ENCODE measurements at places on chromosomes 7 and 10.

- DNase-seq: no peak
Measured at GRCh38 chr7:22640269-22640668, 86.7 kb upstream of the IL6 start.

DNA sequence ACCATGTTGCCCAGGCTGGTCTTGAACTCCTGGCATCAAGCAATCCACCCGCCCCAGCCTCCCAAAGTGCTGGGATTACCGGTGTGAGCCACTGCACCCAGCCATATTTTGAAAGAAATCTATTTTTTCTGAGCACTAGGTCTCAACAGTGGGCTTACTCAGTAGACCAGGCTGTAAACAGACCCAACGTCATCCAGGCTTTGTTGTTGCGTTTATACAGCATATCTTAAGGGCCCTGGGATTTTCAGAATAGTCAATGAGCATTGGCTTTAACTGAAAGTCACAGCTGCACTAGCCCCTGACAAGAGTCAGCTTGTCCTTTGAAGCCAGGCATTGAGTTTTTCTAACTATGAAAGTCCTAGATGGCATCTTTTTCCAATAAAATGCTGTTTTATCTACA lies 49.8 kb downstream of the STK17A start:
- no peak for DNase-seq

GRCh38 chr10:5497948-5498730 lies 1.2 kb downstream of the CALML5 start:
- no peak for DNase-seq

DNA sequence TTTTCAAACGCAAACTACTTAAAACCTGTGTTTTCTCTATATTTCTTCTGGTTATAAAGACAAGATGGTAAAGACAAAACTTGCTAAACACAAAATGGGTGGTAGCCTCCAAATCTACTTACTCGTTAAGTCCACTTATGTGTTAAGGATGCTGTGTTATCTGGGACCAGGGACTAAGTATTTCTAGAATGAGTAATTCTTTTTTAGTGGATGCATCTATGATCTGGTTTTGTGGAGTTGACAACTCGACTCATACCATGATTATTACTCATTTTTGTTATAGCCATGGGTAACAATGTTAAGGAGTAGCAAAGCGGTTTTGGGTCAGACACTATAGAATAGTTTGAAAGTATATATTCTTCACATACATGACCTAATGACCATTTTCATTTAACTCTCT lies 239.5 kb upstream of the FOXP2 start:
- DNase-seq: no peak

DNA sequence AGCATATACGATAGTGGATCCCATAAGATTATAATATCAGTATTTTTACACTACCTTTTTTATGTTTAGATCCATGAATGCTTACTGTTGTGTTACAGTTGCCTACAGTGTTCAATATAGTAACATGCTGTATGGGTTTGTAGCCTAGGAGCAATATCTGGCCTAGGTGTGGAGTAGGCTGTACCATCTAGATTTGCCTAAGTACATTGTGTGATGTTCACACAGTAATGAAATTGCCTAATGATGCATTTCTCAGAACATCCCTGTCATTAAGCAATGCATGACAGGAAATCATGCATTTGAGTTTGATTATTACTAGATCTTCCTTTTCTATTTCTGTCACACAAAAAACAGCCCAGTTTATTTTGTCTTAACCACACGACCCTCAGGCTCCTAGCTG lies 14.5 kb downstream of the CBX3 start:
- no peak for DNase-seq

GRCh38 chr10:27714349-27714748 lies 31.3 kb downstream of the MKX start:
- no peak for DNase-seq

GRCh38 chr7:138154661-138155060 lies 78.4 kb downstream of the AKR1D1 start:
- no peak for DNase-seq

DNA sequence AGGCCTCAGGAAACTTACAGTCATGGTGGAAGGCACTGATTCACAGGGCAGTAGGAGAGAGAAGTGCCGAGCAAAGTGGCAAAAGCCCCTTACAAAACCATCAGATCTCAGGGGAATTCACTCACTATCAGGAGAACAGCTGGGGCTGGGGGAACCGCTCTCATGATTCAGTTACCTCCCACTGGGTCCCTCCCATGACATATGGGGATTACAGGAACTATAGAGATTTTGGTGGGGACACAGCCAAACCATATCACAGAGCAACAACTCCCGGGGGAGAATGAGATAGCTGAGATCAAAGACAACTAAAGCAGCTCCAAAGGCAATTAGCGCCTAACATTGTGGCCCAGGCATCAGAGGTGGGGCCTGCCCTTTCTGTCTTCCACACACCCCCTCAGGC lies 85.4 kb upstream of the VOPP1 start:
- DNase-seq: peak; percentile 84

DNA sequence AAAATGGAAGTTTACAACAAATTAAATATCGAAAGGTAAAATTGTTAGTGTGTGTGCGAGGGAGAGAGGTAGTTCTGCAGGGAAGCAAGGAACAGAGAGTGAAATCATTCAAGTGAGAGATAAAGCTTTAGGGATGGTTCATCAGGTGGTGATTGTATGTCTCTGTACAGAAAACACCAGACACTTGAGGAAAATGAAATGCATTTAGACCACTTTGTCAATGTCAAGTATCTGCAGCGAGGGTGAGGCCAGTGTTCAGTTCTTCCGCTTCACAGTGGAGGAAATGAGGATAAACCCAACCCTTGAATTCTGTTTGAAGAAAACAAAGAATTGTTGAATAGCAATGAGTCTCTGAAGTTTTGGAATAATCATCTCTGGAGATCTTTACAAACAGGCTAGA lies 14.4 kb upstream of the ITGB1 start:
- DNase-seq: no peak

- DNase-seq: no peak
Measured at GRCh38 chr10:48681740-48682139, 2.9 kb upstream of the WDFY4 start.

DNA sequence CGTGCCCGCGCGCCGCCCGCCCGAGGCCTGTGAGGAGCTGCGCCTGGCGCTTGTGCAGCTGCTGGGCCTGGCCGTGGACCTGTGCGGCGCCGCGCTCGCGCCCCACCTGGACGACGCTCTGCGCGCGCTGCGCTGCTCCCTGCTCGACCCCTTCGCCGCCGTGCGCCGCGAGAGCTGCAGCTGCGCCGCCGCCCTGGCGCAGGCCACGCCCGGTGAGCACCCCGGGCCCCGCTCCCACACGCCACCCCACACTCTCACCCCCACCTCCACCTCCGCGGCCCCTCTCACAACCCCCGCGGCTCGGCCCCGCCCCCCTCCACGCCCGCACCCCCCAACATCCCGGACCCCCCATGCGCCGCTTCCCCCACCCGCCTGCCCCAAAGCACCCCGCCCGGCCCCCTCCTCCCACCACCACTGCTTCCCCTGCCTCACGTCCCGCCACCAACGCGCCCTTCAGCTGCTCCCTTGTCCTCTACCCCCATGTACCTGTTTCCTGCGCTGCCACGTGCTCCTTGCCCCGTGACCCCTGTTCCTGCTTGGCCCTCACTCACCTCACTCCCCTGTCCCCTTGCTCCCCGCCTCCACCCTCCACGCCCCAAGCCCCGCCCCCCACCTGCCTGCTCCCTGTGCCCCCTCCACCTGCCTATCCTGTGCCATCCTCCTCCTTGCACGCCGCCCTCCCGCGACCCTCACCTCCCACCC lies at the start of gene PRKAR1B:
TSS of gene PRKAR1B (minus strand) at position 178 of the 702 bp plus-strand sequence. CDS start 15,776 bp downstream, outside the sequence.
- DNase-seq: no peak

GRCh38 chr10:126336801-126337200 lies 51.5 kb downstream of the ADAM12 start:
- DNase-seq: no peak

- peak; percentile 39 for DNase-seq
Measured at GRCh38 chr7:107045195-107045960, 873 bp downstream of the PRKAR2B start.

DNA sequence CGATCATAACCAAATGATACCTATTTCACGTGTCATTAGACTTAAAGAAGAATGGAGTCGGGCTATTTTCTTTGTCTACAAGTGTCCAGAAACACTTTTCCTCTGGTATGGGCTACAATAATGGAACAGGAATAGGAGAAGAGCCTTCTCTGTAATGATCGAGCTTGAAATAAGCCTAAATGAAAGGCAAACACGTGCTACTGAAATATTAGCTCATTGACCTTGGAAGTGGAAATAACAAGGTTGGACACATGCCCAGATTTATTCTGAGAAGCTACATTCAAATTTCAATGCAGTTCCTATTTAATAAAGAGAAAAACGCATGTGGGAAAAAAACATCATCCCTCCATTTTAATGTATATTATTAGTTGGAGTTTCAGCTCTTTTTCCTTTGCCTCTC lies 254.7 kb upstream of the PTER start:
- peak; percentile 18 for DNase-seq

DNA sequence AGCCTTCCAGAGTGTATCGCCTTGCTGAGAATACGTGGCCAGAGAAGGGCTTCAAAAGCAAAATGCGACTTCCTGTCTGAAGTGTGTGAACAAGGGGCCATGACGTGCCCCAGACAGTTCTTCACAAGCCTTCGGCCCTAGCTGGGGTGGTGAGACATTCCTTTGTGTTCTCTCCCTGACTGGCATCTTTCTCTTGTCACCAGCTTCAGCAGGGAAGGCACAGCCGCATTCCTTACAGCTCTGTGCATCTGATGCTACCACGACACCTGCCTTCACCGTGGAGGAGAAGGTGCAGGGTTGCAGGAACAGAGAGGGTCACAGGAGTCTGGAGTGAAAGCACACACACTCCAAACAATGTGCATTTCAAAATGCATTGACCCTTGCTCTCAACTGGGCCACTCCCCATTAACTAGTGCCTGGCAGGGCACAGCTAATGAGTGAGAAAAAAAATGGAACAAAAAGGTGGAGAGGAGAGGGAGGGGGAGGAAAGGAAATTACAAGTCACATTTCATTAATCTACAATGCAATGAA lies 93.4 kb downstream of the GPR26 start:
- no peak for DNase-seq

- no peak for DNase-seq
Measured at GRCh38 chr10:104035194-104036068, 50.2 kb downstream of the COL17A1 start.

- DNase-seq: no peak
Measured at GRCh38 chr7:76513817-76514799, 3.8 kb downstream of the UPK3B start.

DNA sequence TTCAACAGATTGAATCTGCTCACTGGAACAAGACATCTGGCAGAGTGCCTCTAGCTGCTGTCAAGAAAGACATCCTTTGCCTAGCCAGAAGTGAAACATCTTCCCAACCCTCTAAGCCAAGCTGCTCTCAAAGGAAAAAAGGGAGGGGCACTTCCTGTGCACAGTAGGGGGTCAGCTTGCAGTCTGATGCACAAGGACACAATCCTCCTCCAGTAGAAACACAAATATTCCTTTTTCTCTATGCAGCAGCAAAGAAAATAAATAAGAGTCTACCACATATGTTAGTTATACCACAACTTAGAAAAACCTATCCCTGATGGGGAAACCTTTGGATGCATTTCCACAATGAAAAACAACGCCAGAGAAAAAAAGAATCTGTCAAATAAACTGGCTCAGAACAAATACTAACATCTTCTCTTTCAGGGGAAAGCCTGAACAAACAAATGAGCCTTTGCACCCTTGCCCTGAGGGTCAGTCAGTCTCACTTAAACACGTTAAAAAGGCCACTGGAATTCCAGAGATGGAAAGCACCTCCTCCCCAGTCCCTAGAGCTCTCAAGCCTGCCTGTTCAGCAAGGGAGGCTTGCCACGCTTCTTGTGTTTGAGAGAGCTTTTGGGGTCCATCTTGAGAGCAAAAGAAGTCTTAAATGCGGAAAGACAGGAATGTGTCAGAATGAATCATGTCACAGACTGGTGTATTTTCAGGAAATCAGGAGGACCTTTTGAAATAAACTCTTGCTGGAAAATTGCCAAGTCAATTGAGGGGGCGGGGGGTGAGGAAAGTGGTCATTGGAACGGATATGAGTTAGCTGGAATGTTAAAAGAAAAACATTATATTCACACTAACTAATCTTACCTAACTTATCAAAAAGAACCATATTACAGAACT lies 7.5 kb downstream of the LAMB1 start:
- no peak for DNase-seq

- no peak for DNase-seq
Measured at GRCh38 chr7:129492391-129492790, 9.9 kb upstream of the SMKR1 start.

GRCh38 chr10:124983321-124983720 lies 41.4 kb downstream of the ZRANB1 start:
- DNase-seq: no peak

GRCh38 chr10:104255311-104255981 lies 754 bp downstream of the GSTO1 start:
- peak; percentile 21 for DNase-seq

- no peak for DNase-seq
Measured at GRCh38 chr7:45682358-45682735, 108.2 kb downstream of the ADCY1 start.

- DNase-seq: no peak
Measured at GRCh38 chr10:60898321-60898720, 45.7 kb downstream of the RHOBTB1 start.

GRCh38 chr10:119070395-119071165 lies 10.0 kb downstream of the EIF3A start:
- DNase-seq: no peak

GRCh38 chr7:102424787-102425218 lies 8.6 kb upstream of the ORAI2 start:
- DNase-seq: no peak

DNA sequence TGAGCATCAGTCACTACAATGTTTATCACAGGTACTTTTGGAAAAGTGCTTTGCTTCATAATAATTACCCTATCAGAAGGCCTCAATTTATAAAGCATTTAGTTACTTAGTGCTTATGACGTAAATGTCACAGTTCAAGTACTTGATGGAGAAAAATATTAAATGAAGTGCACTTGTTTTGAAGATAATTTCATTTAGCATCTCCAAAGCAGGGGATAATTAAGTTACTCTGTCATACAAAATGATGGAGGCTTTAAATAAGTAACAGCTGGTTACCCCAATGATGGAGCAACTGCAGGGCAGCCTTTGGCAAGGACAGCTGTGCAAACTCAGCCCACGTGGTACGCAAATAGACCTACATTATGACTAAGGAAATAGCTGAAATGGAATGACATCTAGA lies 768.8 kb downstream of the GRM8 start:
- peak; percentile 34 for DNase-seq

DNA sequence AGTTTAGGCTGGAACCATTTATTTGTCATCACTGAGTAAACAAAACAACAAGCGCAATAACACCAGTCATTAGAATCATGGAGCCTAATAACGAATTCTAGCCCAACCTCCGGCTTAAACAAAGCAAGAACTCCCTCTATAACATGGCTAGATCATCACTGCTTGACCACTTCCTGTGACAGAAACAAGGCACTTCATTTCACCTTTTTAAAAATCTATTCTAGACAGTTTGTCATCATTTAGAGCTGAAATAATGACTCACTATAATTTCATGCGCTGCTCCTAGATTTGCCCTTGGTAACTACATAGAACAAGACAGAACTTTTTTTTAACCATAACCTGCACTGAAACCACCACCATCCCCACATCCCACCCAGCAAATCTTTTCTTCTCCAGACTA lies 81.3 kb downstream of the OSBPL3 start:
- DNase-seq: no peak
